ENCODE measurements at places on chromosomes 4 and X.

GRCh38 chrX:136708348-136708747 is 60.4 kb downstream of the CD40LG start:
- DNase-seq, result no peak

DNA sequence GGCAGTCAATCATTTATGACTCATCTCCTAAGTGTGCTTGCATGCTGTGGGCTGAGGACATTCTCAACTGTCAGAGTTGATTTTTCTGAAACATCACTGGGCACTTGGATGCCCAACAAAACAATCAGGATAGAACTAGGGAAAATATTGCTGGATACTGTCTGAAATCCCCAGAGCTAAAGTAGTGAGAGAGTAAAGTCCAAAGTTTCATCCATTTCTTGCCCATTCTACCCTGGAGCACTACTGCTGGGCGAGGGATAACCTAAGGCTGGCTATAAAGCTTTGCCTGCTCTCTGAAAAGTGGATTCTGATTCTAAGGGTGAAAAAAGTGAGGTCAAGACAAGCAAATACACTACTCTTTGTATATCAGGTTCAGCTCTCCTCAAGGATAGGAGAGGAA is 279.6 kb upstream of the EDA2R start:
- DNase-seq, result no peak

- DNase-seq, result no peak
Measured at GRCh38 chr4:74481891-74482609, 37.1 kb downstream of the AREG start.

DNA sequence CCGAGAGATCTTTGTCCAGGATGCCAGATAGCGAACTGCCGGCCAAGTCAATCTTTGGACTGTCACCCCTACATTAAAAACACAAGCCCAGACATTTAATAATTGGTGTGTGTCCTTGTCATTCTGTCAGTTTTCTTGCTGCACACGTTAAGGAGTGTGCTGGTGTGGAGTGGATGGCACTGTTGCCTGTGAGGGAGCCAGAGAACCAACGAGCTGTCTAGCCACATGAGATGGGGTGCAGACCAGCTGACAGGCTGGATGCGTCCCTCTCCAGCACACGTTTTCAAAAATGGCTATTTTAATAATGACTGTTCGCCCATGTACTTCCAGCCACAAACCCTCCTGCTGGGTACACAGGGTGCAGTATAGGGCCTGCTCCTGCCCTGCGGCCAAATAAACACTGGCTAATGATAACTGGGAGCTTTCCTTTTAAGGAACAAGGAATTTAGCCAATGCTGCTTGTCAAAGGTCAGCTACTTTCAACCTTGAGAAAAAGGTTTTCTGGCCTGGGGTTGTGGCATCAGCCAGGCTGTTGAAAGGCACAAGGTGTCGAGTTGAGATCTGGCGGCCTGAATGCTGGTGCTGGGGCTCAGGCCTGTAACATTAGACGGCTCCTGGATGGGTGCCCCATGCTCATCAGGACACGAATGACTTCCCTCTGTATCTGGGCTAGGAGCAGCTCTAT is 54.0 kb upstream of the MAP3K15 start:
- DNase-seq, result no peak

- no peak for DNase-seq
Measured at GRCh38 chrX:46165411-46165810, 379.8 kb downstream of the ZNF674 start.

GRCh38 chrX:47658684-47659420 is at the start of gene UXT:
TSS of gene UXT (minus strand) at chrX:47659180. CDS start at chrX:47658927, 253 bp downstream.
- peak; percentile 85 for DNase-seq

- DNase-seq, result no peak
Measured at GRCh38 chrX:15895334-15895733, 40.7 kb upstream of the AP1S2 start.
